Calu3 (cell line): ENCODE measurements at places on chromosomes 2 and 18.
A peak's percentile ranks its signal among the peaks of the same experiment; 100 is the strongest.

DNA sequence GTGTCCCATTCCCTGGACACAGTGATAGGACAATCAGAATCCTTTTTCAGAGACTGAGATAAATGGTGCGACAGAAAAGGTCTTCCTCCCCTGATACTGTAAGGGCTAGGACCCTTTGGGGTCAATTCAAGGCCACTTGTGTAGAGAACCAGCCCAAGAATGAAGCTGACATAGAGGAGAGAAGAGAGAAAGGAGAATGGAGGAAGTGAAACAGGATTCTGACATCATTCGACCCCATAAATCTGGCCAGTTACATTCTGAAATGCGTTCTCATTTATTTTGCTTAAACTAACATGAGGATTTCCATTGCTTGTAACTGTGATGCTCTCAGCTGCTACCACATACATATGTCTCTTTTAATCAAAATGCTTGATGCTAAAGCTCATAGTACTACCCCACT is 148.1 kb downstream of the TMEM163 start:
- H3K4me1 ChIP-seq: no peaks in the 10 kb centered on the region
- no peaks in the 10 kb centered on the region for H3K36me3 ChIP-seq
- no peak overlapping the region for H3K27ac ChIP-seq
- H3K27me3 ChIP-seq: peaks cover 11% of the 10 kb centered on the region
- no peak overlapping the region for H3K4me3 ChIP-seq

- no peak overlapping the region for H3K27ac ChIP-seq
- H3K36me3 ChIP-seq: no peaks in the 10 kb centered on the region
- no peaks in the 10 kb centered on the region for H3K4me1 ChIP-seq
- no peaks in the 10 kb centered on the region for H3K27me3 ChIP-seq
- no peak overlapping the region for H3K4me3 ChIP-seq
- DNase-seq: no peak
These were observed 413.8 kb downstream of the FBXO15 start for GRCh38 chr18:73733806-73734314.

- no peak overlapping the region for H3K27ac ChIP-seq
- H3K36me3 ChIP-seq: no peaks in the 10 kb centered on the region
- H3K27me3 ChIP-seq: no peaks in the 10 kb centered on the region
- no peaks in the 10 kb centered on the region for H3K4me1 ChIP-seq
These were observed 89.3 kb downstream of the PDE11A start for GRCh38 chr2:177983183-177983788.

- H3K27ac ChIP-seq: no peak overlapping the region
- no peaks in the 10 kb centered on the region for H3K36me3 ChIP-seq
- no peak overlapping the region for H3K4me3 ChIP-seq
- no peaks in the 10 kb centered on the region for H3K4me1 ChIP-seq
- H3K27me3 ChIP-seq: no peaks in the 10 kb centered on the region
These were observed 48.0 kb downstream of the NAT8 start for GRCh38 chr2:73594251-73594650.

DNA sequence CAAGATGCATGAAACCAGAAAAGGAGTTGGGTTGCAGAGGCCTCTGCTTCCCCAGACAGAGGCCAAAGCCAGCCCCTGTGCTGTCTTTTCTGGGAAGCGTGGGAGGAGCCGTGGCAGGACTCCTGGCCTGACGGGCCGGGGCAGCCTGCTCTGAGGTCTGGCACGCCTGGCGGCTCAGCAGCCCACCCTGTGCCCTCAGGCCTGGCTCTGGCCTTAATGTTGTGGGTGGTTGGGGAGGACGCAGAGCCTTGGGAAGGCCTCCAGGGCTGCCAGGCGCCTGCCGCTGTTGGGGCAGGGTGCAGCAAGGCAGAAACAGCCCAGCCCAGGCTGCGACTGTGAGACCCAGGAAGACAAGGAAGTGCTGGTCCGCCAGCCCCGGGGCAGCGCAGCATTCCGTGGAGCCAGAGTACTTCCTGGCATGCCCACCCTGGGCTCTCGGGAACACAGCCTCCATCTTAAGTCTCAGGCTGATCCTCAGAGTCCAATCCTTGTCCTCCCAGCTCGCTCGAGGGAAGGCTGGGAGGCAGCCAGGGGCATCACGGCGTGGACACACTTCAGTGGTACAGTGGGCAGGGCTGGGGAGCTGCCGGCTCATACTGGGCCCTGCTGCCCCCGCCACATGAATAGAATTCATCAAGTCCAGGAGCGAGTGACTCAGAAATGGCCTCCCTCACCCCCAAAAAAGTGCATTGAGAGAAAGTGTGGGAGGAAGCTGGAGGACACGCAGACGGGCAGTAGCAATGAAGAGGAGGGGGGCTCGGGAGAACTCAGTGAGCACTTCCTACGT is 72.6 kb downstream of the EMX1 start:
- H3K4me1 ChIP-seq: no peaks in the 10 kb centered on the region
- no peak overlapping the region for H3K4me3 ChIP-seq
- no peaks in the 10 kb centered on the region for H3K36me3 ChIP-seq
- H3K27ac ChIP-seq: no peak overlapping the region

DNA sequence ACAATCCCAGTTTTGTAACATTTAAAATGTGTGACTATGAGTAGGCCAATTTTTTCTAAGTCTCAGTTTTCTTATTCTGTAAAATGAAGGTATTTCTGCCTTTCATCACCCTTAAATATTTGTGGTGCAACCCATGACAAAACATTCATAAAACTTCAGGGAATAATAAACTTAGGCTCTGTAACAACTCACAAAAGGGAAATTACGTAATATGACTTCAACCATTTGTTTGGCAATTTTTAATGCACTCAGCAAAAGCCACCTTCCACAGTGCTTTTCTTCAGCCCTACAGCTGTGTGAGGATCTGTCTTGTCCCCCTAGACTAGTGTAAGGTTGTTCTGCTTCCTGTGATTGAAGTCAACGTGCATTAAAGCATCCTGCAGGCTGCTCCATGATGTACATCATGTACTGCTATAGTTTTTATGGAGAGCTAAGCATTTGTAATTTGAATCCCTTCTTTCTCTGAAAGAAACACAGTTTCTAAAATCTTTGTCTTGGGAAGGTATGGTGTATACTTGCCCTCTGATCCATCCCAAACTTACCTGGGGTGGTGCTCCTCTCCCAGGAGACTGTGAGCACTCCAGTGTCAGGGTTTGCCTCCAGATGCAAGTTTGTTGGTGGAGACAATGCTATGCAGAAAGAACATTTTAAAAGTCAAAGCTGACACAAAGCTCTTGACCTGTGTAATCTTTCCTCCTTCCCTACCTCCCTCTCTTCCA is 39.1 kb downstream of the FN1 start:
- no peak overlapping the region for H3K4me3 ChIP-seq
- H3K36me3 ChIP-seq: peaks cover under 1% of the 10 kb centered on the region
- H3K27me3 ChIP-seq: no peaks in the 10 kb centered on the region
- H3K4me1 ChIP-seq: peaks cover 16% of the 10 kb centered on the region
- H3K27ac ChIP-seq: no peak overlapping the region
- DNase-seq: no peak

- H3K4me3 ChIP-seq: no peak overlapping the region
- no peaks in the 10 kb centered on the region for H3K27me3 ChIP-seq
- H3K4me1 ChIP-seq: peaks cover under 1% of the 10 kb centered on the region
- H3K36me3 ChIP-seq: no peaks in the 10 kb centered on the region
- H3K27ac ChIP-seq: no peak overlapping the region
- no peak for DNase-seq
These were observed 6.8 kb downstream of the MBD2 start for GRCh38 chr18:54217624-54218023.

DNA sequence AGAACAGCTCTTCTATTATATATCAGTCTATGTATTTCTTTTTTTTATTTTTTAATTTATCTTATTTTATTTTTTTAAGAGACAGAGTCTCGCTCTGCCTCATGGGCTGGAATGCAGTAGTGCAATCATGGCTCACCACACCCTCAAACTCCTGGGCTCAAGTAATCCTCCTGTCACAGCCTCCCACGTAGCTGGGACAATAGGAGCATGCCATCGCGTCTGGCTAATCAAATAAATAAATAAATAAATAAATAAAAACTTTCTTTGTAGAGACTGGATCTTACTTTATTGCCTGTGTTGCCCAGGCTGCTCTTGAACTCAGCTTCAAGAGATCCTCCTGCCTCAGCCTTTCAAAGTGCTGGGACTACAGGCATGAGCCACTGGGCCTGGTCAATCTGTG is 117.0 kb downstream of the RBMS1 start:
- H3K27ac ChIP-seq: peak overlapping the region; percentile 39
- DNase-seq: peak; percentile 34
- H3K4me3 ChIP-seq: no peak overlapping the region
- H3K36me3 ChIP-seq: peaks cover 5% of the 10 kb centered on the region

DNA sequence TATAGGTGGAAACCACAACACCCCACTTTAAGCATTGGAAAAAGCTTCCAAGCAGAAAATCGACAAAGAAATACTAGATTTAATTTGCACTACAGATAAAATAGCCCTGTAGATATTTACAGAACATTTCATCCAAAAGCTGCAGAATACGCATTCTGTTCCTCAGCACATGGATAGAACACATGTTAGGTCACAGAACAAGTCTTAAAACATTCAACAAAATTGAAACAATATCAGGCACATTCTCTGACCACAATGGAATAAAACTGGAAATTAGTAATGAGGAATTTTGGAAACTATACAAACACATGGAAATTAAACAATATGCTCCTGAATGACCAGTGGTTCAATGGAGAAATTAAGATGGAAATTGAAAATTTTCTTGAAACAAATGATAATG is 27.8 kb upstream of the XDH start:
- no peak for DNase-seq
- no peaks in the 10 kb centered on the region for H3K36me3 ChIP-seq
- H3K4me3 ChIP-seq: no peak overlapping the region
- no peaks in the 10 kb centered on the region for H3K4me1 ChIP-seq

GRCh38 chr2:88873620-88874019 is 182.1 kb downstream of the RPIA start:
- H3K36me3 ChIP-seq: no peaks in the 10 kb centered on the region
- no peaks in the 10 kb centered on the region for H3K4me1 ChIP-seq
- no peak for DNase-seq
- H3K27me3 ChIP-seq: peaks cover 48% of the 10 kb centered on the region
- H3K27ac ChIP-seq: no peak overlapping the region

GRCh38 chr2:122704109-122704563 is 948.7 kb downstream of the TSN start:
- no peaks in the 10 kb centered on the region for H3K36me3 ChIP-seq
- DNase-seq: no peak

GRCh38 chr2:217204358-217204757 is 344.5 kb upstream of the TNP1 start:
- no peaks in the 10 kb centered on the region for H3K36me3 ChIP-seq
- no peak overlapping the region for H3K27ac ChIP-seq
- no peaks in the 10 kb centered on the region for H3K27me3 ChIP-seq
- H3K4me1 ChIP-seq: peaks cover 5% of the 10 kb centered on the region
- no peak for DNase-seq

GRCh38 chr2:158766524-158766923 is 28.6 kb upstream of the DAPL1 start:
- DNase-seq: no peak
- H3K27me3 ChIP-seq: no peaks in the 10 kb centered on the region
- no peak overlapping the region for H3K27ac ChIP-seq

- H3K27ac ChIP-seq: no peak overlapping the region
- no peak overlapping the region for H3K4me3 ChIP-seq
- H3K36me3 ChIP-seq: no peaks in the 10 kb centered on the region
- no peaks in the 10 kb centered on the region for H3K4me1 ChIP-seq
- peaks cover 12% of the 10 kb centered on the region for H3K27me3 ChIP-seq
These were observed 81.6 kb downstream of the EPB41L3 start for GRCh38 chr18:5462227-5462626.

DNA sequence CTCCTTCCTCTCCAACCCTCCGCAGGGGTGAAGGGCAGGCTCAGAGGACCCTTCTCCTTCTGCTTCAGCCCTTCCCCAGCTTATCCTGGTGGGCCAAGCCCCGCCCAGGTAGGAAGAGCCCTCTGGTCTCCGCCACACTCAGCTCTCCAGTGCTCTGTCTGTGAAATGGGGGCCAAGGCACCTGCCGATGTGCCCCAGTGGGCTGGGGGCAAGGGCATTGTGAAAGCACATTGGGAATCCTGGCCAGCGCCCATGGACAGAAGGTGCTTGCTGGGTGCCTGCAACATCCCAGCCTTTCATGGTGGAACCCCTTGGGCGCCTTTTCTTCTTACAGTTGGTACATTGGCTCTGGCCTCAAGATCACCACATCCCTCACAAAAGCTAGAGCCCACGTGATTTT is 150.8 kb downstream of the INHBB start:
- no peak overlapping the region for H3K27ac ChIP-seq
- peaks cover 12% of the 10 kb centered on the region for H3K4me1 ChIP-seq
- H3K27me3 ChIP-seq: peaks cover 83% of the 10 kb centered on the region
- H3K4me3 ChIP-seq: no peak overlapping the region

- no peak overlapping the region for H3K27ac ChIP-seq
- H3K4me1 ChIP-seq: peaks cover 7% of the 10 kb centered on the region
- H3K27me3 ChIP-seq: no peaks in the 10 kb centered on the region
These were observed 401.9 kb downstream of the LNPK start for GRCh38 chr2:175599966-175600831.

GRCh38 chr2:201109186-201109585 is 6.8 kb upstream of the CFLAR start:
- peaks cover 9% of the 10 kb centered on the region for H3K4me1 ChIP-seq
- no peaks in the 10 kb centered on the region for H3K27me3 ChIP-seq
- H3K36me3 ChIP-seq: peaks cover 24% of the 10 kb centered on the region
- no peak for DNase-seq
- H3K4me3 ChIP-seq: no peak overlapping the region

DNA sequence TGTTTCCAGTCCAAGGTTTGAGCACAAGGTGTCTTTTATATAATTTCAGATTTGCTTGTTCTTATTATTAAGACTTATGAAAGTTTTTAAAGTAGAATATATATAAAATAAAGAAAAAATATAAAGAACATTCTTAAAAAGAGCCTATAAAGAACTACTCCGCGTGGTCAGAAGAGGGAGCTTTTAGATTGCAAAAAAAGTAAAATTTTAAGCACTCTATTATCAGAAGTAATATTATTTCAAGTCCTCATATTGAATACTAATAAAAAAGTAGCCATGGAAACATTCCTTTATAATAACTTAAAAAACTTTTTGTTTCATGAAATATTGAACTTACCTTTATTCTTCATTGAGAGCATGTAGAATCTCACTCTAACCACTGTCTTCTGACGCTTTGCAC is 51.4 kb downstream of the LINC00305 start:
- DNase-seq: no peak
- H3K27me3 ChIP-seq: no peaks in the 10 kb centered on the region
- H3K36me3 ChIP-seq: no peaks in the 10 kb centered on the region
- no peak overlapping the region for H3K27ac ChIP-seq

- DNase-seq: no peak
- no peak overlapping the region for H3K4me3 ChIP-seq
- H3K27me3 ChIP-seq: no peaks in the 10 kb centered on the region
- no peaks in the 10 kb centered on the region for H3K36me3 ChIP-seq
These were observed 201.6 kb downstream of the IKZF2 start for GRCh38 chr2:212949786-212950185.

DNA sequence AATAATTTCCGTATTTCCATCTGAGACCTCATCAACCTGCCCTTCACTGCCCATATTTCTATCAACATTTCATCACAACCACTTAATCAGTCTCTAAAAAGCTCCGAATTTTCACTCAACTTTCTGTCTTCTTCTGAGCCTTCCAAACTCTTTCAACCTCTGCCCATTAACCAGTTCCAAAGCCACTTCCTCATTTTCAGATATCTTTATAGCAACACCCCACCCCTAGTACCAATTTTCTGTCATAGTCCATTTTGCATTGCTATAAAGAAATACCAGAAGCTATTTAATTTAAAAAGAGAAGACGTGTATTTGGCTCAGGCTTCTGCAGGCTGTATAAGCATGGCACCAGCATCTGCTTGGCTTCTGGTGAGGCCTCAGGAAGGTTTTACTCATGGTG is 107.0 kb downstream of the PTGR3 start:
- H3K4me3 ChIP-seq: no peak overlapping the region
- H3K27ac ChIP-seq: no peak overlapping the region
- H3K27me3 ChIP-seq: peaks cover 57% of the 10 kb centered on the region
- DNase-seq: no peak
- H3K4me1 ChIP-seq: no peaks in the 10 kb centered on the region
- no peaks in the 10 kb centered on the region for H3K36me3 ChIP-seq
